ENCODE measurements at places on chromosomes 6 and 20.

GRCh38 chr6:26329763-26330511, 35.1 kb upstream of the BTN3A2 start:
- peak; percentile 36 for DNase-seq

DNA sequence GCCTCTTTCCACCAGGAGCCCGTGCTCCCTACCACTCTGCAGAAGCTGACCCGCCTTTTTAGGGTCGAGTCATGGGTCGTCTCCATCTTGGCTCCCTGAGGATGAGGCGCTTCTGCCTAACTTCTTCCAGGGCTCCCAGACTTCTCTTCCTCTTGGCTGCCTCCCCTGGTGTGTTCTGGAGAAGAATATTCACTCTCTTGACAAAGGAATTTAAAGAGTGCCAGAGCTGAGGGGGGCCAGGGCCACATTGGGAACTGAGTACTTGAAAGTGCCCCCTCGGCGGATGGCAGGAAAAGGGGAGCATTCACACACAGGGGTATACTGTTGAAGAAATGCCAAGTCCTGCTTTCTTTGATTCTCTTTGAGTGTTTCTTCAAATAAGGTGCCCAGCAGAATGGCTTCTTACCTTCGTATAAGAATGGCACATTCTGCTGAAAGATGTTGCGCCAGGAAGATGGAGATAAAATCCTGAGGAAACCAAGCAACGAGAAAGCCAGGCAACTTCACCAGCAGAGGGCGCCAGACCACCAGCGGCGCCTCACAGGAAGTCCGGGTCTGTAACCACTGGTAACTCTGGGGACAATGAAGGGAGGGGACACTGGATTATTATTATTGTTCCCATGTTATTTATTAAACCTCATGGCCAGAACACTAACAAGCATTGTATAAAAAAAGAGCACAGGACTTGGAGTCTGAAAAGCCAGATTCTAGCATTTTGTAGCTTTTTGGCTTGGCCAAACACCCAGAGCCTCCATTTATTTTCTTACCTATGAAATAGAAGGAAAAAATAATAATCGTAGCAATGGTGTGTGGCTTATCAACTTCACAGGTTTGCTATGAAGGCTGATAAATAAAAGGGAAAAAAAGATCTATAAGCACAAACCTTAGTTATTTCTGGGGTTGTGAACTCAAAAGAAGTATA, 176.7 kb downstream of the HACE1 start:
- peak; percentile 24 for DNase-seq

DNA sequence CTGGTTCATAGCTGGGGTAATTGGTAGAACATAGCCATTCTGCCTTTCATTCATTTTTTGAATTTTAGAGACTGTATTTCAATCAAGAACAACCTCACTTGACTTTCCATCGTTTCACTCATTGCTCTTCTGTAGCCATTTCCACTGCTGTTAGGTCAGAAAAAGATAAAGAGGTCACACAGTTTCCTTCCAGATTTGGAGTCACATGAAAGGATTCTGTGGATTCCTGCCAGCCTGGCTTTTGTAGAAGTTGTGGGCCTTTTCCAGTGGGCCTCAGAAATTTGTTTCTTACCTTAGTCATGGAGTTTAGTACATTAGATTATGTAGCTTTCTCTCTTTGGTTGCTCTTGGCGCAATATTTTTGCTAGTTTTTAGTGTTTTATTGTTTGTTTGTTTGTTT, 157.8 kb downstream of the SASH1 start:
- no peak for DNase-seq

- no peak for DNase-seq
Measured at GRCh38 chr6:87922196-87922946, 125.3 kb upstream of the SPACA1 start.

DNA sequence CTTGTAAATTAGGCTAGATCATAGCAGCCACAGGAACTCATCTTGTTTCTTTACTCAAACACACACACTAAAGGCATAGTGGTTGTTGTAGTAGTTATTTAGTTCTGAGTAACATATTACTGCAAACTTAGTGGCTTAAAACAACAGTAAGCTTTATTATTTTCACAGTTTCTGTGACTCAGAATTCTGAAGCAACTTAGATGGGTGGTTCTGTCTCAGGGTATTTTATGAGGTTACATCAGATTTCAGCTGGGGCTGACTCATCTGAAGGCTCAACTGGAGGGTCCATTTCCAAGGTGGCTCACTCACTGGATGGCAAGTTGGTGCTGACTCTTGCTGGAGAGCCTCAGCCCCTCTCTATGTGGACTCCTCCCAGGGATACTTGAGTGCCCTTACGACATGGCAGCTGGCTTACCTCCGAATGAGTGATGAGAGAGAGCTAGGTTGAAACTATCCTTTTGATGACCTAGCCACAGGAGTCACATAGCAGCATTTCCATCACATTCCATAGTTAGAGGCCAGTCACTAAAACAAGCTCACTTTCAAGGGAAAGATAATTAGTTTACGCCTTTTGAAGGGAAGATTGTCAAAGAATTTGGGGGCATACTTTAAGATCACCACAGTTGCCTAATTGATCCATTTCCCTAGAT, 136.5 kb upstream of the PRND start:
- no peak for DNase-seq

DNA sequence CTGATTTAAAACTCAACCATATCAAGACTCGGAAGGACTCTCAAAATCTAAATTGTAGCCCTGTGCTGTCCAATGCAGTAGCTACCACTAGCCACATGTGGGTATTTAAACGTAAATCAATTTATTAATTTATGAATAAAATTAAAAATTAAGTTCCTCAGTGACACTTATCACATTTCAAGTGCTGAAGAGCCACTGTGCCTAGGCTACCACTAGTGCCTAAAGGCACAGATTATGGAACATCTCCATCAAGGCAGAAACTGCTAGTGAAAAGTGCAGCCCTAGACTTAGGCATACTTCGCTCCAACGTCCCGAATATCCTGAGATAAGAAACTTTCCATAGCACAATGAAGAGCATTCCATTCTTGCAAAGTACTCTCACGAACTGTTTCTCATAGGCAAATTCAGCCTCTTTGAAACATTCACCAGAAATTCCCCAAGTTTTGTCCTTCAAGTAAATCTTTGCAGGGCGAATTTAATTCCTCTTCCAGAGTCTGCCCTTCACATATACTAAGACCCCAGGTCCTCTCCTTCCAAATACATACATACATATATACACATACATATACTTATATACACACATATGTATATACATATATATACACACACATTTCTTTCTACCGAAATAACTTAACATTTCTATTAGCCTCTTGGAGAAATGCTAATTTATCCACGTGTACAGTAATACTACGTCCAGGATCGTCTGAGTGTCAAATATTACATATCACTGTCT, 1.3 kb downstream of the SUPT3H start:
- no peak for DNase-seq

DNA sequence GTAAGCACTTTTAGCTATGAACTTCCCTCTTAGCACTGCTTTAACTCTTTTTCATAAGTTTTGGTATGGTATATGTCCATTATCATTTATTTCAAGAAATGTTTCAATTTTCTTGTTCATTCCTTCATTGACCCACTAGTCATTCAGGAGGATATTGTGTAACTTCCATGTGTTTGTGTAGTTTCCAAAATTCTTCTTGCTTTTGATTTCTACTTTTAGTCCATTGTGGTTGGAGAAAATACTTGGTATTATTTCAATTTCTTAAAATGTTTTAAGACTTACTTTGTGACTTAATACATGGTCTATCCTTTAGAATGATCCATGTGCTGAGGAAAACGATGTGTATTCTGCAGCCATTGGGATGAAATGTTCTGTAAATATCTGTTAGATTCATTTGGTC, 176.5 kb downstream of the CENPW start:
- no peak for DNase-seq

GRCh38 chr6:151975795-151976194, 168.3 kb downstream of the ESR1 start:
- DNase-seq = no peak

DNA sequence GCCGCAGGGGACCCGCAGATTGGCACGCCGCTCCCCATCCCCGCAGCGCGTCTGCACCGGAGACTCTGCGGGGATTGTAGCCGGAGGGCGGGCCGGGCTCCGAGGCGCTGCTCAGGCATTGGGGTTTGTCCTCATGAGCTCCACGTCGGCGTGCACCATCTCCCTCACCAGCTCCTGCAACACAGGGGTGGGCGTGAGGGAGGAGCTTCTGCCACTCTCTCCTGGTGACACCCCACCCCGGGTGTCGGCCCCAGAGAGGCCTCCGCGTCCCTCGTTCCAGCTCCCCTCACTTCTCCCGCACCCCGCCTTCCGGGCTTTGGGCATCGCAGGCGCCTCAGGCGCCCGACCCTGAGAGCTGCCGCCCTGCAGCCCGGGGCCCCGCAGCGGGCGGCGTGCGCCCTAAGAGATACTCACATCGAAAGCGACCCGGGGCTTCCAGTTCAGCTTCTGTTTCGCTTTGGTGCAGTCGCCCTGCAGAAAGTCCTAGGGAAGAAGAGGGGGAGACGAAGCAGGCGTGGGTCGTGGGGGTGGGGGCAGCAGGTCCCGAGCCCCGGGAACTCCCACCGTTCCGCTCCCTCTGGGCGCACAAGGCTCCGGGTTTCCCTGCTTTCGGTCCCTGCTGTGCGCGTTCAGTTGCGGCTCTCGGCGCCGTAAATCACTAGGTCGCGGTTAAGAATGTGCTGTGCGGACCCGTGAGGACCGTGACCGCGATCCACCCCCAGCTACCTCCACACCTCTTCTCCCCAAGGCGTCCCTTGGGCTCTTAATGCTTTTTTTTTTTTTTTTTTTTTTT, 14.5 kb downstream of the FOXC1 start:
- no peak for DNase-seq

DNA sequence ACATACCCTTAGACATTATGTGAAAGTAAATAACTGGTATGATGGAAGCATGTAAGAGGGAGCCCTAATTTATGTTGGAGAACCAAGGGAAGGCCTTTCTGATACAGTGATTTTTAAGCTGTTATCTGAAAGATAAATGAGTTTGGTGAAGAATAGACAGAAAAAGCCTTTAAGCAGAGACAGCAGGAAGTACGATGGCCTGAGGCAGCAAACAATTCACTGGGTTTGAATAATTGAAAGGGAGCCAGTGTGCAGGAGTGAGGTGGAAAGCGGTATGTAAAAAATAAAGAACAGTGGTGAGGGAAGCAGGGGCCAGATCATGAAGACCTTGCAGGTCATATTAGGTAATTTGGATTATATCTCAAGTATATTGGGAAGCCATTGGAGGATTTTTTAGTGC, 4.1 kb upstream of the RAB23 start:
- no peak for DNase-seq

GRCh38 chr6:170067923-170068360, 222.9 kb downstream of the DLL1 start:
- DNase-seq = no peak

DNA sequence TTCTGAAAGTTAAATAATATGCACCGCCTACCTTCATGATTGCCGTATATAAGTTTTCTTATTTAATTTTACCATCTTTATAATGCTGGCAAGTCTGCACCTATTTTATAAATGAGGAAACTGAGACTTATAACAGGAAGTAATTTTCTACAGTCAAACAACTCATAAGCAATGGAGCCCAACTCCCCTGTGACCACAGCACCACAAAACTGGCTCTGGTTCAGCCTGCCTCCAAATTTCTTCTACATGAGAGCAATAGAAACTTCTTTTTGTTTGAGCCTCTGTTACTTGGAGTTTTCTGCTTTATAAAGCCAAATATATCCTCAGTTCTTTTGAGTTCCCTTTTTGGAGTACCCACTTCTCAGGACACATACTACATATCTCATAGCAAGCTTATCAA, 131.1 kb upstream of the HSF2 start:
- DNase-seq = no peak

DNA sequence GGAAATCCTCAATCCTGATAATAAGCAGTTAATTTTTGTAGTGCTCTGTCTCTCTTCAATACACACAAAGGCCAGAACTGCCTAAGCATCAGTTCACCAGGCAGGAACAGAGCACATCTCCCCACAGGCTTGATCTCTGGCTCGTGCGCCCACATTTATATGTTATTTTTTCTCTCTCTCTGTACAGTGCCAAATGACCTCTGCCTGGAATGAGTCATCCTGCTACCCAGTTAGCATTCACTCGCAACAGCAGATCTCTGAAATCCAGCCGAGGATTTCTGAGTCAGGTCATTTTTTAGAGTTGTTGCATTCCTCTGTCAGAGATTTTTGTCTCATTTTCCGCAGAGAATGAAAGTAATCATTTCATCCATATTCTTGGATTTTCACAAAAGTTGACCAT, 107.1 kb downstream of the COL12A1 start:
- DNase-seq = no peak

DNA sequence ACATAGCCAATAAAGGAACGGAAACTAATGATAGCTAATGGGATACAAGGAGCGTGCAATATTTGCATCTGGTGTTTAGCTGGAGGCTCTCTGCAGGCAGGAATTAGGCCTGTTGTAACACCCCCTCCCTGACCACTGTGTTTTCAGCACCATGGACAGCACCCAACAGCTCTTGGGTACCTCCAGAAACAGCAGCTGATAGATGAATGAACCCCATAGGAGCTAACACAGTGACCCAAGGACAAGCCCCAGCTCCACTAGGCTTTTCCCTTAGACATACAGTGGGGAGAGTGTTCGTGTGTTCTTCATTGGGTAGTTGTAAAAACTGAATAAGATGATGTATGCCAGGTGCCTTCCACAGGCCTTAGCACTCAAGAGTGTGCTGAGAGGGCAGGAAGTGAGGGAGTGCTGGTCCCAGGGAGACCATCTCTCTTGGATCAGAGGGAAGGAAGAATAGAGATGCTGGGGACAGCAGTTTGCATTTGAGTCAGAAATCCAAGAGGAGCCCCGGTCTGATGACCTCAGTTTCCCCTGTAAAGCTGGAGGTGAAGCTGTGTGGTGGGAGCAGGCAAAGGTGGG, 161.3 kb downstream of the PHACTR3 start:
- DNase-seq = no peak

DNA sequence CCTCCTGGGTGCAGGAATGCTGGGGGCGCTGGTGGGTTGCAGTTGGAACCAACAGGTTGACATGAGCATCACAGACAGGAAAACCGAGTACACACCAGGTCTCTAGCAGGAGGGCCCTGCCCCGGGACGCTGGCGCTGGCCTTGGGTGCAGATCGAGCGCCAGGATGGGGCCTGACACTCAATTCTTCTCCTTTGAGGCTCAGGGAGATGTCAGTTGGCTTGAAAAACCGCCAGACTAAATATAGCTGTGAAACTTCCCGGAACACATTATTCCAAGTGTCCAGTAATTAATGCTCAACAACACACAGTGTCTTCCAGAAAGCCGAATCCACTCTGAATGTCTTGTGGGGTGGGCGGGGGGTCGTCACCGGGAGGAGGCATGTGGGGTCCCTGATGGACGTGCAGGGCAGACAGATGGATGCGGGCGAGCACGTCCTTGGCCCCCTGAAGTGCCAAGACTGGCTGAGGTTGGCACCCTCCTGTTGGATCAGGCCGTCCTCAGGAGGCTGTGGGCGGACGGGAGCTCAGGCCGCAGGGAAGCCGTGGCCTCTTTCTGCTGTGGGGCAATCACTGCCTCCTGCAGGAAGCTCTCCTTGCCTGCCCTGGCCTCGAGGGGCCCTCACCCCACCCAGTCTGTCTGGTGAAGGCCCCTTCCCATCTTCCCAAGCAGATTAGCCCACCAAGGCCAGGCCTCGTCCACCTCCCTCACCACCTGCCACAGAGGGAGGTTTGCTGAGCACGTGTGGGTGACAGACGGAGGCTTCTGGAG, 19.4 kb upstream of the GATA5 start:
- no peak for DNase-seq

GRCh38 chr6:82066991-82067411, 180.5 kb downstream of the IBTK start:
- DNase-seq = no peak

Data from stimulated activated CD8-positive, alpha-beta memory T cell treated with anti-CD3 and anti-CD28 coated beads, Interleukin-7, amount 100 ng/mL, for 1 hour (primary cell).